CD4-positive, alpha-beta T cell treated with Interleukin-15 for 1 hour (primary cell): ENCODE measurements at places on chromosomes 12 and 14.
A peak's percentile ranks its signal among the peaks of the same experiment; 100 is the strongest.

DNA sequence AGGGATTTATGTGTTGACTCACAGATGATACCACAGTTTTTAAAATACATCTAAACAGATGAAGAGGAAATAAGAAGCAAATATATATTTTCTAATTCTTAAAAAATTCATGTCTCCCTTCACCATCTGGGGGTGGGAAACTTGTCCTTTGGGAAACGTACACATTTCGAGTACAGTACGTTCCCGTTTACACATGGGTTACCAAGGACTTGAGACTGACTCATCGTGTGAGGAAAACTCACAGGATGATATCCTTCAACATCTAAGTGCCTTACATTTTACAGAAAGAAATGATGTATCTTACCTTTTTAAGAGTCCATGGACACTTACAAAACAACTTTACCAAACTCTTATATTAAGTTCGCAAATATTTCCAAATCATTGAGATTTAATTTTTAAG is 16.0 kb upstream of the FBLN5 start:
- no peak for DNase-seq

DNA sequence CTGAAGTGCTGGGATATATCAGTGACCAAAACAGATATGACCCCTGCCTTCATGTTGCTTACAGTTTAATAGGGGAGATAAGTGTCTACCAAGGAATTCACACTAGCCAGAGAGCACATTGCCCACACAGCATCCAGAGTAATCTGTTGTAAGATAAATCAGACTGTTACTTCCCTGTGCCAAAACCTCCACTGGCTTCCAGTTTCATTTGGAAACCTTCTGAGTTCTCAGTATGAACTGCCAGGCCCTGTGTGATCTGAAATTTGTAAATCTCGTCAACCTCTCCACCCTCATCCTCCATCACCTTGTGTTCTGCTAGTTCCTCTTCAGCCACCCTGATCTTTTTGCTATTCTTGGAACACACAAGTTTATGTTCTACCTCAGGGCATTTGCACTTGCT is 154.7 kb downstream of the ETV6 start:
- no peak for DNase-seq

- no peak for DNase-seq
Observed at GRCh38 chr12:123267991-123268843, 3.4 kb downstream of the CDK2AP1 start.

DNA sequence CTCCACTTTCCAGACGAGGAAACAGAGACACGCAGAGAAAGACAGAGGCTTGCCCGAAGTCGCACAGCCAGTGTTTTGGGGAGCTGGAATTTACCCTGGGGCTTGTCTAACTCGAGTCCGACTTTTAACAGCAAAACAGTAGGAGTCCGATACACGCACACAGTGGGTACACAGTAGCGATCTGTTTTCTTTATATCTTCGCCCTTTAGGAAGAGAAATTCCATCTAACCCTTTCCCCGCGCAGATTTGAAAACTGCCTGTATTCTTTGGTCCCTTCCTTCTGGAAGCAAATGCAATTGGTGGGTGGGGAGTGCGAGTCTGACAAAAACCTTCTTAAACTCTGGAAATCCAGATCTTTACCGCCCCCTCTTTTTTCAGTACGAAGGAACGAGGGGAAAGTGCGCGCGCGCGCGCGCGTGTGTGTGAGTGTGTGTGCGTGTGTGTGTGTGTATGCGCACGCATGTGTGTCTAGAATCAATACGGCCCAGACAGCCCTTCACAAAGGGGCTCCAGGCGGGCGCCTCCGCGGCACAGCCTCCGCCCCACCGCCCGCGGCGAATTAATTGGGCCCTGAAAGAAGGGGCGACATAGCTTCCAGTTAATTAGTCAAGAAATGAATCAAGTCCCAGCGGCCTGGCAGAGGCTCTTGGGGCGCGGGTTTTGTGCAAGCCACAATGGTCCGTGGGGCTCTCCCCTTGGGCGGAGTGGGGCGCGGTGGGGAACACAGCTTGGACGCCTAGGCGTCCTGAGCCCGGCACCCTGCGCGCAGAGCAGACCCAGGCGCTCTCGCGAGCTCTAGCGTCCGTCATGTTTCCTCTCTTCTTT is 14.0 kb upstream of the TBX3 start:
- no peak for DNase-seq

GRCh38 chr12:19988459-19988873 is 379.9 kb upstream of the PDE3A start:
- DNase-seq = no peak

- no peak for DNase-seq
Observed at GRCh38 chr14:101373690-101374295, 187.5 kb upstream of the DIO3 start.

GRCh38 chr12:45093051-45093450 is 42.2 kb upstream of the DBX2 start:
- no peak for DNase-seq

DNA sequence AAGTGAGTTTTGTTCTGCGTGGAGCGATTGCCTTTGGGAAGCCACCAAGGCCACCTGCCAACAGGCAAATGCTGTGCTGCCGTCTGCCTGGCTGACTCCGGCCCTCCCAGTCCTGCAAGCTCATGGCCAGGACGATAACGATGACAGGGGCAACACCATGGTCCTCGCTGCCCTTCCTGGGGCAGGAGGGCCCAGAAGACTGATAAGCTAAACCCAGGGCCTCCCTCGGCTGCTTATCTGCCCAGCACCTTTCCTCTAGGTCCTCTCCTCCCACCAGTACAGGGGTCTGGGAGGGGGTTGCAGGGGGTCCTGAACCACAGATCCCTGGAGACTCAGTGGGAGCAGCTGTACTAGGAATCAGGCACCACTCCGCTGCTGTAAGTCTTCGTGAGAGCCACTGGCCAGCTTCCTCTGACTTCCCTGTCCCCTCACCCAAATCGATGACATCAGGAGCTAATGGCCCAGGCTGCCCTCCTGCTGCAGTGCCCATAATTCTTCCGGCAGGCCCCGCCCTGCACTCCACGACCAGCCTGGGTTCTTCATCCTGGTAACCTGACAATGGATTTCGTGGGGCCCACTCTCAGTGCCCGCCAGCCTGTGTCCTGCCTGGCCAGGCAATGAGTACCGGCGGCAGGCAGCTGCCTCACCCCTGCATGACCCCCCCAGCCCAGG is 5.1 kb downstream of the ANKRD9 start:
- DNase-seq = no peak

DNA sequence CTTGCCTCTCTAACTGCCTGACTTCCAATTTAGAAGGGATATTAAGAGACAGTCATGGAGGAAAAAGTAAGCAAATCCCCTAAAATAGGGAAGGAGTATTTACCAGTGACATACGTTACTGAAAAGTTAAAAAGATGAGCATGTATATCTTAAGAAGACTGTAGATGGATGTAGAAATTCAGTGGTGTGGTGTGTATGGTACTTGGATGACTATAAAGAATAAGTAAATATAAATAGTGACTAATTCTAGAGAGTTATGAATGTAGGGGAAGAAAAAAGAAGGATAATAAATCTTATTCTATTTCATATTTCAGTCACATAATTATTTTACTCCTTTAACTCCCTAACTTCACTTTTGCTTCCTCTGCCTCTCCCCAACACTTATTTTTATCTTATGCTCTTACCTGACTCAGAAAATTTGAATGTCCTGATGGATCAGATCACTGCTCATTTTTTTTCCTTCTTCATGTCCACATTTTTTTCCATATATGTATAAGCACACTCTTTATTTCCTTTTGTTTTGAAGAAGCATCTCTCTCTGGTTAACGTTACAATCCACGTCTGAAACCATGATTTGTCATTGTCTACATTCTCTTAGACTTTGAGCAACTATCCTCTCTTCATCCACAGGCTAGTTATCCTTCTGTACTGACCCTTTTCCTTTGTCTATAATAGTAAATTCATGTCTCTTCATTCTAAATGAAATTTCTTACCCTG is 422.7 kb upstream of the SYT1 start:
- no peak for DNase-seq

- DNase-seq = no peak
Observed at GRCh38 chr14:63551332-63551731, 8.2 kb upstream of the PPP2R5E start.

GRCh38 chr14:35189422-35189821 is 67.1 kb downstream of the PRORP start:
- DNase-seq = no peak

GRCh38 chr12:32444895-32445294 is 45.5 kb downstream of the FGD4 start:
- DNase-seq = no peak

DNA sequence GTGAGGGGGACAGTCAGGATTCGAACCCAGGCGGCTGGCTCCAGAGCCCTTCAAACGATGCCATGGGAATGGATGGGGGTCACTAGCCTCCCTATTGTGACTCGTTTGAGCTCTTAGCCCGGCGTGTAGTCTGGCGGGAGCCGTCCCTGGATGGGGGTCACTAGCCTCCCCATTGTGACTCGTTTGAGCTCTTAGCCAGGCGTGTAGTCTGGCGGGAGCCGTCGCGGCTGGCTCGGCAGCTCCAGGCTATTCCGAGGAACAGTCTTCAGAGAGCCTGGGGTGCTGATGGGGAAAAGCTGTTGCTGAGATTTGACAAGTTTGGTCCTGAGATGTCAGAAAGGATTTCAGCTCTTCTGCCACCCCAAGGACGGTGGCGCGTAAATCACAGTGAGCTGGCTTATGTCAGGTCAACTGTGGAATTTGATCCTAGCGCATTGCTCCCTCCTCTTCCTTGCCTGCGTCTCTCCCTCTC is 58.3 kb downstream of the CALM1 start:
- no peak for DNase-seq

- no peak for DNase-seq
Observed at GRCh38 chr12:11158885-11159444, 12.0 kb upstream of the SMIM10L1 start.

GRCh38 chr14:79724934-79725717 is 486.2 kb downstream of the DIO2 start:
- no peak for DNase-seq

GRCh38 chr14:90263748-90264449 is 7.5 kb downstream of the PSMC1 start:
- no peak for DNase-seq

DNA sequence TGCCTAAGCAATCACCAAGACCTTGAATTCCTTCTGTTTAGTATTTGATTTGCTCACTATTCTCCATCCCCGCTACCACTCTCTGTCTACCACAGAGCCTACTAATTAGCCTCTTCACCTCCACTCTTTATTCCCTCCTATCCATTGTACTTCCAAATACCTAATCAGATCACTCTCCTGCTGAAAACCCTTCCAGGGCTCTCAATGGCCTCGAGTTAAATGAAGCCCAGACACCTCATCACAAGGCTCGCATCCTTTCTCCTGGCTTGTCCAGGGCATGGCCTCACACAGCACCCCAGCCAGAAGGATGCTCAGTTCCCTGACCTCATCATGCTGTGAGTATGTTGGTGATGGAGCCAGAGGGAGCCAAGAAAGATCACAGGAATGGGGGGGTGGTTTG is 71.4 kb upstream of the PRMT8 start:
- no peak for DNase-seq

DNA sequence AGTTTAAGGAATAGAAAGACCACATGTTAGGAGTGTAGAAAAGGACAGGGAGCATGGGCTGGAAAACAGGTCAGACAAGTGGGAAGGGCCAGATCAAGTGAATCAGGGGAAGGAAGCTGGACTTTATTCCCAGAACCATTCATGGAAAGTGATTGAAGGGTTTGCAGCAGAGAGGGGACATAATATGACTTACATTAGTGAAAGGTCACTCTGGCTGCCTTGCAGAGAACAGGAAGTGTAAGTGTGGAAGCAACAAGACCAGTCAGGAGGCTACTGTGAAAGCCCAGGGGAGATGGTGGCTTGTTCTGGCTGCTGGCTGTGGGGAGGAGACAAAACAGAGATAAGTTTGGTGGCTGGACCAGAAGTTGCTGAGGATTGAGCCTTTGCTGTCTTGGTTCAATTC is 69.1 kb downstream of the VCPKMT start:
- DNase-seq = peak; percentile 41

DNA sequence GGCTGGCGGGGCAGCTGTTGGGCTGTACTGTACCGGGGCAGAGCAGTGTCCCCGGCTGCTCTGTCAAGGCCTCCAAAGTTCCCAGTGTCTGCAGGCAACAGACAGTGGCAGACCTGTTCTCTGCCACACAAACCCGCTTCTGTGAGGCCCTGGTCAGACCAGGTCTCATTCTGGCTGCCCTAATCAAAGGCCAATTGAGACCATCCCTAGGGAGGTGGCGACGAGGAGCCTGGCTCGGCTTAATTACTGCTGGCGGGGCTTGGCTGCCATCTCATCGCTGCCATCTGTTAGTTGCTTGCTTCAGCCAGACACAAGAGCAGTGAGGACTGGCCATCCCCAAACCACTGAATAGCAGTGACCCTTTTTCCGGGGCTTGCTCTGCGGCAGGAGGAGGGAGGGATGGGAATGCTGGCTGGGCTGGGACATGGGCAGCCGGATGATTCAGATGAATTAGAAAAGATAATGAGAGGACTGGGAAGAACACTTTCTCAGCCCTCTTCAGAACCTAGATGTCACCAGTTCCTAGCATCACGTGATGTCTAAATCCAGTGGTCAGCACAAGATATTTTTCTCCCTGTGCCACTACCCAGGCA is 24.5 kb downstream of the ERG28 start:
- DNase-seq = no peak

GRCh38 chr14:69561893-69562292 is 12.8 kb downstream of the CCDC177 start:
- no peak for DNase-seq
